ENCODE measurements at places on chromosomes 6 and 20.

GRCh38 chr6:40037271-40037670 lies 103.0 kb upstream of the MOCS1 start:
- DNase-seq, result no peak

- no peak for DNase-seq
Measured at GRCh38 chr6:30480536-30481156, 8.7 kb upstream of the HLA-E start.

DNA sequence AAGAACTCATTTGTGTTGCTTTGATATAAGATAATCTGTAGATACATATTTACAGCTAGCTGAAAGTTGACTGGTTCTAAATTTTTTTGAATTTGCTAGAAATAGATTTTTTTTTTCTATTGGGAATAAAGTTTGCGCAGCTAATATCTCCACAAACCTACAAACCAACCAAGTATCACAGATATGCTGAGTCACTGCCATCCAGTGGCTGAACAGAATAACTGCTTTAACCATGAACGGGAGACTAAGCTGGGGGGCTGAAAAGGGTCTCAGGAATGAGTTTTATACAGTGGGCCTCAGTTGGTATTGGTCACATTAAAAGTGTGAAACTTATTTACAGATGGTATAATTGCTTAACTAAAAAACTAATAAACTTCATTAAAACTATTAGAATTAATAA lies 326.7 kb upstream of the CNR1 start:
- DNase-seq, result no peak

DNA sequence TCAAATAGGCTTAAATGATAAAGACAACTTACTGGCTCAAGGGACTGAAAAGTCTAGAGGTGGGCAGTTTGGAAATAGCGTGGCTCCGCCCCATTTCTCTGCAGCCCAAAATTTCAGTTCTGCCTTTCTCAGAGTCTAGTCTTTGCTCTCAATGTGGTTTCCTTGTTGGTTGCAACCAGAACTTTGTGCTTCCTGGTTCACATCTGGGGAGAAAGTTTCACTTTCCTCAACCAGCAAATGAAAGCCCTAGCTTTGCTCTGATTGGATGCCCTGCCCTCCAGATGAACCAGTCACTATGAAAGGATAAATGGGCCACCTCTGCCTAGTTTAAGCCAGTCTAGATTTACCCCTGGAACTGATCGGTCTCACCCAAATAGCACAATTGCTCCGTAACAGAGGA lies 14.9 kb downstream of the SYCP2L start:
- DNase-seq, result no peak

DNA sequence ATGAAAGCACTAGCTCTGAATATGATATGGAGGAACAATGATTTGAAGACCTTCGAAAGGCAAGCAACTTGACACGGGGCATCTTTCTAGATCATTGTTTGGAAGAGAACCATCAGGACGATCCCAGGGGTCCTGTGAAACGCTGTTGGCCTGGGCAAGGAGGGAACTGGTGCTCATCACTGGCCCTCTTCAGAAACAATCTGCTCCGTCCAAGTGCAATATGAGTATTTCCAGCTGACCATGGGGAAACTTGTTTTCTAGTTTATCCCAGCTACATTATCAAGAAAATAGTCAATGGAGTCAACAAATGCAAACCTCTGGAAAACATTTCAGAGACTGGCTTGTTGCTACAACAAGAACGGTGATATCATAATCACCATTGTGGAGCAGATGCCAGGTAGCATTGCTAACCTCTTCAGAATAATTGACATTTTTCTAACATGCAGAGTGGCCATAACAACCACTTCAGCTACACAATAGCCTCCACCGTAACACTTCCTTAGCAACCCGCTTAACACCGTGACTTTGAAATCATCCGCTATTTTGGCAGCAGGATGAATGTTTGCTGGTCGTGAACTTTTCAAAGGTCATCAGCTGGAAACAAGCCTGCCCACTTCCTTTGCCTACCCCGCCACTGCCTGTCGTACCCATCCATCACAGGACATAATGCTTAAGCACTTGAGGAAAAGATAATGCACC lies 112.0 kb upstream of the PDE10A start:
- DNase-seq, result no peak

GRCh38 chr6:116990679-116991078 lies 113.6 kb downstream of the RFX6 start:
- DNase-seq, result no peak

DNA sequence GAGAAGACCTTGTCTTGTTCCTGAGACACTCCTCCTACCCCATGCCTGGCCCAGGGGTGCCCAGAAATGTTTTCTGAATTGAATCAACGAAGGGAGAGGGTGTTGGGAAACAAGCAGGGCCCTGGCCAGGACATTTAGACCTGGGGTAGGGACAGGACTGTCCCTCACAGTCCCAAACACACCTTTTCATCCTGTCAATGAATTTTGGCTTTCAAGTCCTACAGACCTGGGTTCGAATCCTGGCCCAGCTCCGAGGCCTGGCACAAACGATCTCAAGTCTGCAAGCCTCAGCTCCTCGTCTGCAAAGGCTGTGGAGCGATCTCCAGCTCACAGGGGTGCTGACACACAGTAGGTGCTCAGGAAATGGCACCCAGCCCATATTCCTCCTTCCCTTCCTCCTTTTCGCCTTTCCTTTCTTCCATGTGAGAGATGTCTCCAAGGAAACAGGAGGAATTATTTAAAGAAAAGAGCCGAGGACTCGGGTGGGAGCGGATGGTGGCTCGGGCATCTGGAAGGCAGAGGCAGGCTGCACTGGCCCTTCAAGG lies 7.3 kb upstream of the DLGAP4 start:
- DNase-seq, result peak; percentile 64

GRCh38 chr6:149842331-149842730 lies 21.8 kb downstream of the LRP11 start:
- no peak for DNase-seq

DNA sequence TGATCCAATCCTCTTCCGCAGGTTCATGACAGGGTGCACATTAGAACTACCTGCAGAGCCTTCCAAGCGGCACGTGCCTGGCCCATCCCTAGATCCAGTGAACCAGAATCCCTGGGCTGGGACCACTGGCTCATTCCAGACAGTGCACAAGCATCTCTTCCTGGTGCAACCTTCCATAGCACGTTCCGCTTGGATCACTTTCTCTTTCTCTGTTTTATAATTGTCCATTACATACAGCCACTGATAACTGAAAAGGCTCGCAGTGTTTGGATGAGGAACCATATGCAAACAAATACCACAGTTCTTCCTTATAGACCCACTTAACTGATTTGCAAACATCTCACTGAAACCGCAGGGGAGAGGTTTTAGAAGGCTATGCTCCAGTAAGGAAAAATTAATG lies 59.6 kb upstream of the DDR1 start:
- no peak for DNase-seq

DNA sequence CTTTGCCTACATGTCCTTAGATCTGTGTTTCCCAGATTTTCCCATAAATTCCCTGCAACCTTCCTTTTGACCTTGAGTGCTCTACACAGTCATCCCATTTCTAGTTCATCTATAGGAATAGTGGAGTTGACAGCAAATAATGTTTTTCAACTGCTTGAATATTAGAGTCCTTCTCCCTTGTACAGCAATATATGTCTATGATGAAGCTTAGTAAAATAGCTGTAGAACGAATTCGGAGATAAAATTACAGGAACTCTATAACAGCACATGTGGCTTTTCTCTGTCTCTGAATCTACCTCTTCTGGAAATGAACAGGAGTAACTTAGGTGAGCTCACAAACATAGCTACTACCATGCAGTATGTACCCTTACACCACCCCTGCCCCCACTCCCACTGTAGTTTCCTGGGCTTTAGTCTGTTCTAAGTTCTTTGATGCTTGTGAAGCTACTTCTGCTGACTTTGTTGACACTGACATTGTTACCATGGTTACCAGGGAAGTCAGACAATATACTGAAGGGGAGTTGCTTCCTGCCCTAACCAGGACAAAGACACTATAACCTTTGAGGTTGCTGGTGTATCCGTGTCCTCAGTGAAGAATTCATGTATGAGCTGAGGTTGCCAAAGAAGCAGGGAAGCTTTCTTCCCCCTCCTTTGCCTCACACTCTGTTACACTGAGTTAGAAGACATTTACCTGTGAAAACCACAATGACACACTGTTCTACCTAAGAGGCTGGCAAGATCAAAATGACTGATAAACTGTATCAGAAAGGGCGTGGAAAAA lies 35.8 kb upstream of the SHLD1 start:
- no peak for DNase-seq

DNA sequence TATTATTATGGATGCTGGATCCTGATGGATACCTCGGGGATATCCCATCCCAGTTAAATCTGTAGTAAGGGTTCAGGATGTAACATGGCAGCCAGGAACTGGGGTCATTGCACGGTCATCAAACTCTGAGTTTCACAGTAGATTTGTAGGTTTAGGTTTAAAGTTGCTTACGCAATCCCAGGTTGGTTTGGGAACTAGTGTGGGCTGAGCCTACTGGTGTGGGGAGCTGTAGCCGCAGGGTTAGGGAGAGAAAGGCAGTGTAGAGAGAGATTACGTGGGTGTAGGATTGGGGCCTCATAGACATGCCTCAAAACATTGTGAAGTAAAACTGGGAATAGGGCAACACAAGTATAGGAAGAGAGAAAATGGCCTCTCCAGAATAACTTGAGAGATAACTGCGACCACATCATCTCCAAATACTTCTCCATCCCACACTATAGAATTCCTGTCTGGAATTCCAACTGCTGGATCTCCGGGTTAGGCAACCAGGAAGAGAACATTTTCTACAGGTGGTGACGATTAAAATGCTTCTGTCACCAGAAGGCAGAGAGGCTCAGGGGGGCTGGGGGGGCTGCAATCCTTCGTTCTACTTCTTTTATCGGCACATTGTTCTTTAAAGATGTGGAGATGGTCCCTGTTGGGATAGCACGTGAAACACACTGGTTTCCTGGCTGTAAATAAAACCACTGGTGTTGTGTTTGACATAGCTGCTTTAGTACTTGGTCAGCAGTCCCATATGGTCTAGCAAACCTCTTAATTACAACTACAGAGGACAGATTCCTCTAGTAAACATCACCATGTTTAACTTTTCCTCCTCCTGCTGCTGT lies 44.9 kb upstream of the TMEM170B start:
- DNase-seq, result no peak

- no peak for DNase-seq
Measured at GRCh38 chr6:89944826-89945407, 50.6 kb downstream of the GJA10 start.

GRCh38 chr6:52157301-52157941 lies 28.8 kb upstream of the IL17A start:
- no peak for DNase-seq

DNA sequence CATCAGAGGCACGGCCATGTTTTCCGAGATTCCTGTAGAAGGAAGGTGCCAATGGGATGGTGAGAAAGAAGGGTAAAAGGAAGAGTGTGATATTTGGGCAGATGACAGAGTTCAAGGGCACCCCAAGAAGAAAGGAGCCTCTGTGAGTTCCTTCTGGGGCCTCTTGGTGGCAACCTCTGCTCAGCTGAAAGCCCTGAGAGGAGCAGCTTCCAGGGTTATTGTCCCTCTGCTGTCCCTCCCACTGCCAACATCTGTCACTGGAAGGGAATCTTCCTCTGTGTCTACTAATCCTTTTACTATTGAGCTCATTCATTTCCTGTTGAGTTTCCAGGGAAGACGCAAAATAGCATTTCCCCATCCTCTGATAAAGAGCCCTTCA lies 40.0 kb upstream of the KCNK16 start:
- DNase-seq, result no peak

DNA sequence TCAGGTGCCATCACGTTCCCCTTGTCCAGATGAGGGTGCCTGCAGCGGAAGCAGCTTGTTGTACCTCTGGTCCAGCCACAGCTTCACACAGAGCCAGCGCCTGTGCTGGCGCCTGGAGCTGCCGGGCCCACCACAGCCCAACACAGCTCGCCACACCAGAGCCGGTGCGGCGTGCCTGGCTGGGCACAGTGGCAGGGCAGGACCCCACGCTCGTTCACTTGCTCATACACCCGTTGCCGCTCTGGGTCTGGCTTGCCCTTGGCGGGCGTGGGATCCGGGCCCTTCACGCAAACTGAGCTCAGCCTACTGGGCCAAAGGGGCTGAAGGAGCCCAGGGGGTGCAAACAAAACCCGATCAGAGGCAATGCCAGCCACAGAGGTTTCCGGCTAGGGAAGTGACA lies 492.5 kb upstream of the MANEA start:
- DNase-seq, result no peak

DNA sequence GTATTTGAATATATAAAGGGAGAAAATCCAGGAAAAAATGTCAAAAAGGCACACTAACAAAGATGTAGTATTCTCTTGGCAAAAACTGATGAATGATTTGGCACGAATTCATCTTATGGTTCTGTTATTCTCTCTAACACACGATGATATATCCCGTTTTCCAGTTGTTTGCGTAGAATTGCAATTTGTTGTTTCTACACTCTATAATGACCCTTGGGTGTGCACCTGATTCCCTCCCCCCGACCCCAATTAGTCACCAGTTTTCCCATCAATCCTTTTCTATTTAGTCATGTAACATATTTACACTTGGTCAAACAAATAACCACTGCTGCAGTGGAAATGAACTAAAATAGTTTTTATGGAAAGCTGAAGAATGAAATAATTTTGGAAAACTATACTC lies 1.5 kb upstream of the ARID1B start:
- DNase-seq, result no peak

GRCh38 chr20:58688840-58689239 lies 3.8 kb upstream of the NPEPL1 start:
- DNase-seq, result no peak

DNA sequence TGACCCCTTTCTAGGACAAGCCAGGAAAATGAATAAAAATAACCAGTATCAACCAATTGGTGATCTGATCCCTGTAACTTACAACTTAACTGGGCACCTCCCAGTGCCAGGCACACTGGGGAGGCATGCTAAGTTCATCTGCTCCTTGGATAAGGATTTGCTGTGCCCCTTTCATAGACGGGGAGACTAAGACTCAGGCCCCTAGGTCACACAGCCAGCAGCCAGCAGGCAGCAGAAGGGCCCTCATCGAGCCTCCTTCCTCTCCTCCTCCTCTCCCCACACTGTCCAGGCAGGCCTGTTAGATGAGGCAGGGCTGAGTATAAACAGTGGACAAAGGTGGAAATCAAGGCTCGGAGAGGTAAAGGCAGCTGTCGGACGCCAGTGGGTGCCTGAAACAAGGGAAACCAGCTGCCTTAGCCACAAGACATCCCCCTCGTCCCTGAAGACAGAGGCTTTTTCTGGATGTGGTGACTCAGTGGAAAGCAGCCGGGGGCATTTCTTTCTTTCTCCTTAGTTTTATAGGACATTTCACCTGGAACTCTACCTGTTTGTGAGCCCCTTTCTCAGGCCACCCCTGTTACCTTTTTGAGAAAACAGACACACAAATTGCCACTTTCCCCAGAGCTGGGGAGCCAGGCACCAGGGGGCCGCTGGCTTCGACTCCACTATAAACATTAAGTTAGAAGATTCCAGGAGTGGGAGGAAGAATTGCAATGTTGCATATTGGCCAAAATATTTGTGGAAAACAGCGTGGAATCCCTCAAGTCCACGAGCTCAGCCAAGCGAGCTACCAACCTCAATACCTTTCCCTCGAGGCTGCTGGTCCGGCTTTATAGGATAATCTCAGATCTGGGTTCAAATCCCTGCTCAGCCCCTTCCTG lies 166.0 kb downstream of the PREX1 start:
- no peak for DNase-seq

All from vagina (tissue), 2 donors.